ENCODE measurements at places on chromosomes 7 and 10.

DNA sequence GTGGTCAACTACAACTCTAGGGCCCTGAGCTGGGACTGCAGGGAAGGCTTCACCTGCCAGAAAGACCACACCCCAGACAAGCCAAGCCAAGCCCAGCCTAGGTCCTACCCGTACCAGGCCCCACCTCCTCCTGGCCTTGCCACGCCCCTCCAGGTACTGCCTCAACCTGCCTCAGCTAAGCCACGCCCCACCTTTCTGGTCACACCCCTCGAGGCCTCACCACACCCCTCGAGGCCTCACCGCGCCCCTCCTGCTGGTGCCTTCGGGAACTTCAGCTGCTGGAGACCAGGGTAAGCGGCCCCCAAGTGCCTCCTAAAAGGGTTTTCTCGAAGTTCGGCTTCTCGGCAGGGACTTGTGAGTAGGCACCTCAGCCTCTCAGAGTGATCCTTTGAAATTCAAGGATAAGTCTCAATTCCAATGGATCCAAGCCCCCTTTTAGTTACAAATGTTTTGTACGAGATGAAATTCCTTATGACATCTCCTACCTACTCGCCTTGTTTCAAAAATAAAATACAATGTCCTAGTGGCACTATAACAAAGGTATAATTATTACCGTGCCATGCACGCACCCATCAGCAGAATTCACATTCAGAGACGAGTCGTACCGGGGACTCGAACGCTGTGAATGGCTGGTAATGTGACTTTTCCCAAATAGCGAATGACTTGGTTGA, 171.2 kb downstream of the ARHGAP21 start:
- no peak for DNase-seq

- DNase-seq: no peak
Measured at GRCh38 chr10:86267286-86268195, 99.1 kb downstream of the GRID1 start.

- no peak for DNase-seq
Measured at GRCh38 chr7:72223351-72223750, 188.8 kb downstream of the CALN1 start.

GRCh38 chr10:62083412-62084267, 182.1 kb downstream of the ARID5B start:
- DNase-seq: no peak

DNA sequence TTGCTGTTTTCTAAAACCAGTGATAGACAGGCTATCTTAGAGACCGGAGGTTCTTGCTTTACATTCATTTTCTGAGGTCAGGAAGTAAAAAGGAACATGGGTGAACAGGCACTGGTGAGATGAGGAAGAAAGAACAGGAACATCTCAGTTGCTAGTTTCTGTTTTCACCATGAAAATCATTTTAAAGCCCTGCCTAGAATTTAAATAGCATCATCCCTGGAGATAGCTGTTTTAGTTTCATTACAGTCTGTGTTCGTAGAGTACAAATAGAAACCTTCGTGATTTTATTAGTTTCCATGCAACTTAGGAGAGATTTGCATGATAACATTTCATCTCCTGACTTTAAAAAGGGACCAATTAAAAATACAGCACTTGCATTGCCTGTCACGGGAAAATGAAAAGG, 14.7 kb downstream of the KCNMA1 start:
- no peak for DNase-seq

- DNase-seq: no peak
Measured at GRCh38 chr10:114223066-114223465, 16.0 kb upstream of the VWA2 start.

DNA sequence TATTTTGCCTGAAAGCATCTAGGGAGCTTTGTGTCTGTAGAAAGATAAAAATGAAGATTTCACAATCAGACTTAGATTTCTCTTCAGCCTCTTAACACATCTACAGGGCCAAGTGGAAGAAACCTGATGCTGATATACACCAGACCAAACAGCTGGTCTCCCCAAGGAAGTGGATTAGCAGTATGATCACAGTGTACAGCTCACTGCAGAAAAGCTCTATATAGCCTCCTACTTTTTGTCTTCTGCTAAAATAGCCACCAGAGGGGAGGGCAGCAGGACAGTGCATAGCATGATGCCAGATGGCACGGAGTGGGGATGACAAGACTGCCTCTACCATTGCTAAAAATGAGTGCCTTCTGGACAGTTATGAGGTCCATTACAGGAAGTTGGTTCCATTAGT, 16.0 kb downstream of the FAM13C start:
- DNase-seq: no peak

DNA sequence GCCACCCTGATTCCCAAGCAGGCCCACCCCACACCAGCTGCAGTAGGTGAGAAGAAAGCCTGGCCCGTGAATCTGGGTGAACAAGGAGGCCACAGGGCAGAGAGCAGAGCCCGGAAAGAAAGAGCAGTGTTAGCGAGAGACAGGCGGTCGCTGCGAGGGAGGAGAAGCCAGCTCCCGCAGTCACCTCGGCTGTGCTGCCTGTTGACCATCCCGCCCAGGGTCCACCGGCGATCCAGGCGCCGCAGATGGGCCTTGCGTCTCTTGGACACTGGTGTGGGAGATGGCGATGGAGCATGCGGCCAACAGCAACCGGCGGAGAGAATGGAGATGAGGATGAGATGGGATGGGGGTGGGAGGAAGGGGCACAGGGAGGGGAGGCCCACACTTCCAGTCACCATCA, 128.8 kb downstream of the NEURL1 start:
- DNase-seq: no peak

DNA sequence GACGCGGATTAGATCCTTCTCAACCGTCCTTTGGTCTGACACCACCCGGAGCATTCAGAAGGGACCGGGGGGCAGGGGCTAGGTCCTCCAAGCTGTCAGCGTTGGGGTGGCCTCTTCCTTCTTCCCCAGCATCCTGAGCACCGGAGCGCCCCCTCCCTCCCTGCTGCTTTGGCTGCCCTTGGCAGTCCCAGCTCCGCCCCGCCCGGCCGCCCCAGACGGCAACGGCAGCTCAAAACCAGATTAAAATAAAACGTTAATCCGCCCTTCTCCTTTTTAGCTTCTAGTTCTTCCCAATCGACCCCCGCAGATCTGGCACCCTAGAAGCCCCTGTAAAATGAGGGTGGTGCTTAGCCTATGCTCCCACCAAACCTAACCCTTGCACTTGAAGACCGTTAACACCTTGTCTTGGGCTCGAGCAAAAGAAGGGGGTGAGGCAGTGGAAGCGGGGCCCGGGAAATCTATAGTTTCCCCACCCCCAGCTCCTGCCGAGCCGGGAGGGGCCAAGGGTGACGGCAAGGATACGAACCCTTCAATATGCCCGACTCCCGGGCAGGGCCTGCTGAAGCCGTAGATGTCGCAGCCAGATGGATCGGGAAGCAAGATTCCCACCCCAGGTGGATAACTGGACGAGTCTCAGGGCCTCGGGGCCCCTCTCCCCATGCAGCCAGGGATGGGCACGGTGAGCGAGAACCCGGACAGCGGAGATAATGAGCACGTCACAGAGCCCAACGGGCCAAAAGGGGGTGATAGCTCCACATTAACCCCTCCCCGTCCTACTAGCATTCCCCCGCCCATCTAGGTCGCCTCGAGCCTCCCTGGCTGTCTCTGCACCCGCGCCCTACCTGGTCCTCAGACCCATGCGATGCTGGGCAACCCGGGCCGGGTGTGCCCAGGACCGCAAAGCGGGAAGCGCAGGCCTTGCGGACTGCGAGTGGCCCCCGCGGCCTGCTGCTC, 169.7 kb downstream of the NRF1 start:
- no peak for DNase-seq

- no peak for DNase-seq
Measured at GRCh38 chr10:5840314-5841307, 27.4 kb upstream of the GDI2 start.

- no peak for DNase-seq
Measured at GRCh38 chr7:11447106-11447505, 384.9 kb downstream of the THSD7A start.

DNA sequence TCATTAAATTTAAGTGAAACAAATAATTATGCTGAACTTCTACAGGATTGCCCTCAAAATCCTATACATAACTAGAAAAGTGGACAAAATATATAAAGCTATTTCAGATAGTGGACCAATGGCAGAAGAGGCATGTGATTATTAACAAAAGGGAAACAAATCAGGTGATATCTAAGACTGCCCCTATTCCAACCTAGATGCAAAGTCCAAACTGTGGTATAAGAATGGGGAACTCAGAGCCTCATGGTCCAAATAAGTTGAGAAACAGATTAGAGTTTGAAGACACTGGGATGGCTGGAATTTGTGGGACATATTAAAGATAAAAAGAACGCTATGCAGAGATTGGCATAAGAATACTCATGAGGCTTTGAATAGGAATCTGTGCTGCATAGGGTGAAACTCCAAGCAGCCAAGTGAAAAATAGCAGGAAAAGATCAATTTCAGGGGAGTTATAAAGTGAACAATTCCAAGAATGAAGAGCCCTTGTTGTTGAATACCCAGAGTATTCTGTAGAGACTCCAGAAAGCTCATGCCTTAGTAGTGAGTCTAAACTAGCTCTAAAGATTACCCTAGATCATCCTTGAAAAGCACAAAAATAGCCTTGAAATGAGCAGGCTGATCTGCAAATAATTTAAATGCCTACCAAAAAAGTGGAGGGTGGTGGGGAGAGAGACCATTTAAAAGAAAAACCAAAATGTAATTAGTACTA, 152.4 kb downstream of the IMMP2L start:
- no peak for DNase-seq

GRCh38 chr7:130201796-130202195, 3.4 kb downstream of the TMEM209 start:
- DNase-seq: no peak

- DNase-seq: no peak
Measured at GRCh38 chr10:37754538-37755323, 102.7 kb downstream of the ZNF248 start.

GRCh38 chr7:80183900-80184685, 49.5 kb downstream of the GNAI1 start:
- DNase-seq: no peak

GRCh38 chr10:16519908-16520861, 1.5 kb downstream of the C1QL3 start:
- no peak for DNase-seq

DNA sequence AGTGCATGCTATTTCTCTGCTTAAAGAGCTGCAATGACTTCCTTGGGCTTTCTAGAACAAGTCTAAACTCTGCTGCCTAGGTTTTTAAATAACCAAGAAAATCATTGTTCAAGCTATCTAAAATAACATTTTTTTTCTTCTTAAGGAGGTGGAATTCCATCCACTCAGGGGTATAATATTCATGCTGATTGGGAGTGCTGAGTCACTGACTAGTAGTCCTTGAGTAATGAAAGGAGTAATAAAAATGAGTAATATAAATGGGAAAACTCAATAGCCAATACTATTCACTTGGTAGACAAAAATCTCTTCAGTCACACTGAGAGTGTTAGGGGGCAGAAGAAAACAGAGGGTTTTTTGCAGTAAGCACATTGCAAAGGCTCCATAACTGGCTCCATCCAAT, 72.0 kb downstream of the GFRA1 start:
- no peak for DNase-seq

DNA sequence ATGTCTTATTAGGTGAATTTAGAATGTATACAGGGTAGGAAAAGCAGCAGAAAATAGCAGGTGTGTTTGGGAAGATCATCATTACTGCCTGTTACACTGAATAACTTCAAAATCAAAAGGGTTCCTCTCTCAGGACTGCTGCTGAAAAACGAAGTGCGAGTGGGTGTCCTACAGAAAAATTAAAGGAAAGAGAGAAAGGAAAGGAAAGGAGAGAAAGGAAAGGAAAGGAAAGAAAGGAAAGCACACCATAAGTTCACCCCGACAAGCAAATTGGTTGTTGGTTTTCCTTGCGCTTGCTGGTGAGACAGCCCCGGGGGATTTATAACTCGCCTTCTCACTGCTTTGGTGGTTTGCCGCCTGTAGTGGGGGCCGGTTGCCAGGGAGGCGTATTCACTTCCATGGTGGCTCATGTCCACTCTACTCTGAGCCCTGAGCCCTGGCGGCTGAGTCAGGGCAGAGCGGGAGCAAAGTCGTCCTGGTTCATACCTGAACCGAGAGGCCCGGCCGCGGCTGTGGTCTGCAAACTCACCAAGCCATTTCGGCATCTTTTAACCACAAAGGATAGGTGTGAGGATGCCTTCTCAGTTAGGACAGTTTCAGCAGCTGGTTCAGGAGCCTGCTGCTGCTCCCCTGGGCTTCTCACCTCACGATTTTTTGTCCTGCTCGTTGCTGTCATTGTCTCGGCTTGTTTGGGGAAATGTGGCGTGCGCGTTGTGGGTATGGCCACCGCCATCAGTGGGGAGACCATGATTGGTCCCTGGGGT, 26.1 kb downstream of the INPP5A start:
- no peak for DNase-seq

- no peak for DNase-seq
Measured at GRCh38 chr7:104064969-104065387, 75.5 kb upstream of the RELN start.

DNA sequence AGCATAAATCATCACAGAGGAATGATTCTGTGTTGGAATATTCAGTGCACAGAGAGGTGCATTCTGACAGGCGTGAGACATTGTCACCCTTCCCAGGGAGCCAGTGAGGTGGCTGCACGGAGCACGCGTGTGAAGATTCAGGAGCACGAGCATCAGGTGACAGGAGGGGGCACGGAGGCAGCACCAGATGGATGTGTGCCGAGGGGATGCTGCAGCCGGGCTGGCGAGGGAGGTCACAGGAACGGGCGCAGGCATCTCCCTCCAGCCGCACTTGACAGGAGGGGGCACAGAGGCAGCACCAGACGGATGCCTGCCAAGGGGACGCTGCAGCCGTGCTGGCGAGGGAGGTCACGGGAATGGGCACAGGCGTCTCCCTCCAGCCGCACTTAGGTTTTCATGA, 66.5 kb downstream of the DIP2C start:
- DNase-seq: no peak

GRCh38 chr10:124448696-124449169, 1.1 kb downstream of the NKX1-2 start:
- DNase-seq: no peak

DNA sequence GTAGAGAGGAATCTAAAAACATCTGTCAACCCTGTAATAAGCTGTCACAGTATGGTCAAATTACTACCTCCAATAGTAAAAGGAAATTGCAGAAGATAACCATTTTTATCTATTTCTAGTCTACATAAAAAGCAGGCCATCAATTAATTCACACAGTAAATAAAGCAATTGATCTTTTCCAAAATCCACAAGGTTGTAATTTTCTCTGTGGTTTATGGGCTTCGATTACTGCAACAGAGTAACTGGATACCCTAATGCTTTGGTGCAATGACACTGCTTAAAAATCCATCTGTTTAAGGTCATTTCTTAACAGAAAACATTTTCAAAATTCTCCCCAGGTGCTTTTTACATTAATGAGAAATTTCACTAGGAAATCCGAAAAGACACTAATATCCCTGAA, 23.9 kb downstream of the ESYT2 start:
- DNase-seq: no peak

DNA sequence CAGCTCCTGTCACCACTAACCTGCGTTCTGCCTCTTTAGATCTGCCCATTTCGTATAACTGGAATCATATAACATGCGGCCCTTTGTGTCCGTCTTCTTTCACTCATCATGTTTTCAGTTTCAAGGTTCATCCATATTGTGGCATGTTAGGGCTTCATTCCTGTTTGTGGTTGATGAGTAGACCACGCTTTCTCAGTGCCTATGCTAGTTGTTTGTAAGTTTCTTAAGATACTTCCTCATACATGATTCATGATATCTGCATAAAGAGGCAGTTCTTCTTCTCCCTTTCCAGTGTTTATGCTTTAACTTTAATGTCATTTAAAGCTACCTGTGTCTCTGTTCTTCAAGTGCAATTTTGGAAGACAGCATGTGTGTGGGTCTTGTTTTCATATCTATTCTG, 79.5 kb upstream of the FAM20C start:
- no peak for DNase-seq

GRCh38 chr10:104650072-104650471, 9.0 kb downstream of the SORCS3 start:
- DNase-seq: no peak

Measured in activated CD8-positive, alpha-beta memory T cell treated with anti-CD3 and anti-CD28 coated beads for 48 hours (primary cell).